ENCODE measurements at places on chromosomes 3 and 15.

DNA sequence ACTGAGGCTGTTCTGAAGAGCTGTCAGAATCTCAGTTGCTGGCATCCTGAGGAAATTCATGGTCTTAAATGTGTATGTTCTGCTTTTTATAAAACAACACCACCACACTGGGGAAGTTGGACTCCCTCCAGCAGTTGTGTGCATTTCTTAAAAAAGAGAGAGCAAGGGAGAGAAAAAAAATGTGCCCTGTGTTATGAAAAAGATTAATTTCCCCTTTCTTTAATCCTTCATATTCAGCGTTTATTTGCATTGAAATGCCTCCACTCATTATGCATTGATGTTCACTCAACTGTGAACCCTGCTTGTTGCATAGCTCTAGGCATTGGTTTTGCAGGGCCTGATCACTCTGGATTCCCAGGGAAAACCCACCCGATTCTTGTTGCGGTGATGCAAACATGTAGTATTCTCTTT is 4.4 kb upstream of the ZNF609 start:
- no peak for ATAC-seq

DNA sequence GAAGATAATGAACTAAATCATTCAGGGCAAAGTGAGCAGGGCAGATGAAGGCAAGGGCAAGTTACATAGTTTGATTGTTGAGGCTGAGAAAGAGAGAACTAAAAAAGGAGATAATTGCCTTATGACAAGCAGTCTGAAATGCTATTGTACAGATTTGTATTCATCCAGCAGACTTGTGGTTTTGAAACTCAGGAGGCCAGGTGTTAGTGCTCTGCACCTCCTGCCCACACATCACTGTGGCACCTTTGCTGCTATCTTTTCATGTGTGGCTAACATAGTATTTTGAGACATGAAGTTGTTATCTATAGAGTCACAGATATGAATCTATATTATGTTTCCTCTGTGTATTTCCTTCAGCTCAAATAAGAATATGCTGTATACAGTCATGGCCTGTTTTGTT is 24.3 kb upstream of the SUCLG2 start:
- ATAC-seq = peak; percentile 78

- no peak for ATAC-seq
Observed at GRCh38 chr3:53807117-53807810, 39.0 kb downstream of the CHDH start.

- ATAC-seq = no peak
Observed at GRCh38 chr3:119125742-119126504, 20.0 kb upstream of the TEX55 start.

Data from activated CD4-positive, CD25-positive, alpha-beta regulatory T cell treated with anti-CD3 and anti-CD28 coated beads, Interleukin-2, amount 50 U/mL, for 24 hours (primary cell).